ENCODE measurements at places on chromosomes 12 and 14. TPM values are rescaled to one million over a fixed set of nuclear protein-coding genes. Genes with fewer than 3 reads are reported as not detected.

DNA sequence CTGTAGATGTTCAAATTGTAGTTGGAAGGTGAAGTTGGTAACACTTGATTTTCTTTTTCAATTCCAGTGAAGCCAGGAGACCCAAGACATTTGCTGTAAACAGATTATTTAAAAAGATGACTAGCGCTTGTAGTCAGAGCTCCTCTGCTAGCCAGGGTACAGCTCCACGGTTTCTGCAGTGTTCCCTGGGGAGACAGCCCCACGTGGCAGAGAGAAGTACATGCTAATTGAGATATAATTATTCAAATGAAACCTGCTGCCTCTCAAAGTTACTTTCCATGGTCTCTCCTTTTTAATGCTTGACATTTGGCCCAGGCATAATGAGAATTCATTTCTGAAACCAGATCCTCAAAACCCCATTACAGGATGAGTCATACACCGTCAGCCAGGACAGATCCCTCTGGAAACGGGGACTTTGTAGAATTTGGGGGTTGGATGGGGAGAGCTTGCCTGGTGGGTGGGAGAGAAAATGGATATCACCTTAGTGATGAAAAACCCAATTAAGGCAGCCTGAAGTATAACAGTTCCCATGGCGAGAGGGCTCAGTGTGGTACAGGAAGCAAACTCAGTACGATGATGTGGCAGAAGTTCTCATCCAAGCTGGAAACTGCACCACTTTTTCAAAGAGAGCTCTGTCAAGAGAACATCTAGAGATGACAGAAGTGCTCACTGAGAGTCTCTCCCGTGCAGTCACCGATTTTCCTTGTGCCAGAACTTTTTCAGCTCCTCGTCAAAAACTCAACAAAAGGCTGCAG lies 637.7 kb upstream of the TMEM132C start:
- no peaks in the 10 kb centered on the region for H3K27me3 ChIP-seq
- DNase-seq, result no peak
- no peak overlapping the region for H3K4me3 ChIP-seq

GRCh38 chr12:124457287-124458219 lies 109.9 kb downstream of the NCOR2 start:
- H3K4me1 ChIP-seq, result peaks cover 46% of the 10 kb centered on the region
- H3K27me3 ChIP-seq, result no peaks in the 10 kb centered on the region
- H3K36me3 ChIP-seq, result peaks cover 19% of the 10 kb centered on the region
- peak; percentile 92 for DNase-seq
- H3K4me3 ChIP-seq, result peak overlapping the region; percentile 54

DNA sequence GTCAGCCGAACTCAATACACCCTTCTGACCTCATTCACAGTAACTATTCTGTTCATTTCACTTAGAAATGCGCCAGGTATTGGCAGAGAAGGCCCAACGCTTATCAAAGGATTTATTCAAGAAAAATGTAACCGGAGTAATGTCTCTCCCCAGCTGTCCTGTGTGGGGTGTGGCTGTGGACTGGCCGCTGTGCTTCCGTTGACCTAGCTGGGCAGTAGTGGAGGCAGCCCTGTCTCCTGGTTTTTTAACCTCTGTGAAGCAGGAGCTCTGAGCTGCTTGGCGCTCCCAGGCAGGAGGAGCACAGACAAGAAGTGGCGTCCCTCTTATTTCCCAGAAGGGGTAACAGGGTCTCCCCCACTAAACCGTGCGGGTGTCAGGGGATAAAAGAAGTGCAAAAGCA lies 85.2 kb downstream of the ESR2 start:
- H3K4me1 ChIP-seq, result peaks cover 28% of the 10 kb centered on the region
- peaks cover 75% of the 10 kb centered on the region for H3K36me3 ChIP-seq
- peak overlapping the region; percentile 79 for H3K27ac ChIP-seq

DNA sequence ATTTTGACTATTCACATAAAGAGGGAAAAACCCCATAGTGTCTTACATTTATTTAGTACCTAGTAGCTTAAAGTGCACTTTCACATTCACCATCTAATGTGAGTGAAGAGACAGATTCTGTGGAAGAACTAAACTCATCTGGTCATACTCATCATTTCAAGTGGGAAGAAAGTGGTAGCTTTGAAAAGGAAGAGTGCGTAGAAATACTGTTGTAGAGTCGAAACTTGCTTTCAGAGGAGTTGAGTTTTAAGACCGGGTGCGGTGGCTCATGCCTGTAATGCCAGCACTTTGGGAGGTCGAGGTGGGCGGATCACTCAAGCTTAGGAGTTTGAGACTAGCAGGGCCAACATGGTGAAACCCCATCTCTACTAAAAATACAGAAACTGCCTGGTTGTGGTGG lies 222.2 kb downstream of the ERC1 start:
- peaks cover 17% of the 10 kb centered on the region for H3K4me1 ChIP-seq
- no peaks in the 10 kb centered on the region for H3K27me3 ChIP-seq

DNA sequence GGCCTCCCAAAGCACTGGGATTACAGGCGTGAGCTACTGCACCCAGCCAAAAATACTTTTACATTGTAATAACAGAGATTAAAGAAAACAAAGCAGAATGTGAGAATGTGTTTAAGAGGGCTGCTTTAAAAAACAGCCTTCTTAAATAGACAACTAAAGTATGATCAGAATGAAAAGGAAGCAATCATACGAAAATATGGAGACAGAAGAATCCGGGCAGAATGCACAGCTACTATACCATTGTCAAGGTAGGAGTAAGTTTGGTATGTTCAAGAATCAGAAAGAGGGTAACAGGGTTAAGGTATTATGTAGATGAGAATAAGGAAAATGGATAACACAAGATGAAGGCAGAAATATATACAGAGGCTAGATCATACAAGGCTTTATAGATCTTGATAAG lies 8.5 kb downstream of the SEC23A start:
- no peak overlapping the region for H3K4me3 ChIP-seq
- H3K4me1 ChIP-seq, result peaks cover 3% of the 10 kb centered on the region
- DNase-seq, result no peak
- no peaks in the 10 kb centered on the region for H3K27me3 ChIP-seq

- peaks cover 11% of the 10 kb centered on the region for H3K27me3 ChIP-seq
- DNase-seq, result no peak
- no peak overlapping the region for H3K27ac ChIP-seq
- H3K4me3 ChIP-seq, result no peak overlapping the region
- H3K36me3 ChIP-seq, result no peaks in the 10 kb centered on the region
- no peaks in the 10 kb centered on the region for H3K4me1 ChIP-seq
These were observed 98.7 kb downstream of the PHETA1 start for GRCh38 chr12:111270239-111270638.

Gene MYH6
- 532 TPM for total RNA-seq

Gene KRT85
- not detected for total RNA-seq
